ENCODE measurements at places on chromosomes 1 and 21.
A peak's percentile ranks its signal among the peaks of the same experiment; 100 is the strongest.

- DNase-seq: no peak
Measured at GRCh38 chr21:36915696-36916245, 50.7 kb downstream of the HLCS start.

GRCh38 chr1:41293779-41294178 is 51.7 kb upstream of the SCMH1 start:
- no peak for DNase-seq

GRCh38 chr1:233025157-233025556 is 74.7 kb downstream of the NTPCR start:
- DNase-seq: no peak

DNA sequence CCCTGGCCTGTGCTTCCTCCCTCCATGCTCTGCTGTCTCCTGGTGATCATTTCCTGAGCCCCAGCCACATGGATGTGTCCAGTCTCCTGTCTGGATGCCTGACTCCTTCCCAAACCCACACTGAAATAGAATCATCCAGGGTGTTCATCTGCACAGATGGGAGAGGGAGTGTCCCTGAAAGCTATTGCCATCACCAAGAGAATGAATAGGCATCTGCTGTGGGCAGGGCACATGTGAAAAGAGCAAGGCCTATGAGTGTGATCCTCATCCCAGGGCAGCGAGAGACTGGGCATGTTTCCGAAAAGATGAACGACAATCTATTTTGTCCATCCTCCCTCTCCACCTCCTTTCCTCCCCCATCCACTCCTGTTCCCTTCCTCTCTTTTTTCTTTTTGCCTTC is 5.0 kb downstream of the IGSF21 start:
- no peak for DNase-seq

- no peak for DNase-seq
Measured at GRCh38 chr1:62689524-62689923, 1.3 kb upstream of the DOCK7 start.

DNA sequence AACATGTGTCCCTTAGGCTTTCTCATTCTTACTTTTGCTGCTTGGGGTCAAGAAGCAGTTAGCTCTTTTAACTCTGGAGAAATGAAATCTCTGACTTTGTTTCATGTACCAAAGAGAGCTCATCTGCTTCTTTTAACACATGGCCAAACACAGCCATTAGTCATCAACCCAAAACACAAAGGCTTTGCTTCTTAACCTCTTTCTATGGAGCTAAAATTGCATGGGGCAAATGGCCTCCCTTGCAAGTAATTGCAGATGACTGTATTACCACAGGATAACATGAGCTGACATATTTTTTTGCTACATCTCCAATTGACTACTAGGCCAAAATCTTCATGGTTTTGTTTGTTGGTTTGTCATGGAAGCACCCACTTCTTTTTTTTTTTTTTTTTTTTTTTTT is 300.9 kb downstream of the BRINP3 start:
- DNase-seq: no peak

- DNase-seq: no peak
Measured at GRCh38 chr1:187047298-187047697, 218.5 kb downstream of the PLA2G4A start.

DNA sequence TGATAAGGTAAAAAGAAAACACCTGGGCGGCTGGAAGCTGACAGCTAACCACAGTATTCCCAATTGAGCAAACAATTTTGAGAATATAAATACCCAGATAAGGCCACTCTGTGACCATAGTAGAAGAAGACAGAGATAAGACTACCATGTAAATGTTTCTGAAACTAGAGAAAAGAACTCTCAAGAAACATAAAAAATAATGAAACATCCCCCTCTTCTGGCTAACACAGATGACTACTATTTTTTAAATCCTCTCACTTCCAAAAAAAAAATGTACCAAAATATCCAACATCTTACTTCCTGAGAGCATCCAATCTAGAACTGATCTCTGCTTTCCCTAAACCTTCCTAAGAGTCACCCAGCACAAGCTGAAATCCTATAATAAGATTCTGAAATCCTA is 125.9 kb downstream of the HFM1 start:
- DNase-seq: peak; percentile 1

DNA sequence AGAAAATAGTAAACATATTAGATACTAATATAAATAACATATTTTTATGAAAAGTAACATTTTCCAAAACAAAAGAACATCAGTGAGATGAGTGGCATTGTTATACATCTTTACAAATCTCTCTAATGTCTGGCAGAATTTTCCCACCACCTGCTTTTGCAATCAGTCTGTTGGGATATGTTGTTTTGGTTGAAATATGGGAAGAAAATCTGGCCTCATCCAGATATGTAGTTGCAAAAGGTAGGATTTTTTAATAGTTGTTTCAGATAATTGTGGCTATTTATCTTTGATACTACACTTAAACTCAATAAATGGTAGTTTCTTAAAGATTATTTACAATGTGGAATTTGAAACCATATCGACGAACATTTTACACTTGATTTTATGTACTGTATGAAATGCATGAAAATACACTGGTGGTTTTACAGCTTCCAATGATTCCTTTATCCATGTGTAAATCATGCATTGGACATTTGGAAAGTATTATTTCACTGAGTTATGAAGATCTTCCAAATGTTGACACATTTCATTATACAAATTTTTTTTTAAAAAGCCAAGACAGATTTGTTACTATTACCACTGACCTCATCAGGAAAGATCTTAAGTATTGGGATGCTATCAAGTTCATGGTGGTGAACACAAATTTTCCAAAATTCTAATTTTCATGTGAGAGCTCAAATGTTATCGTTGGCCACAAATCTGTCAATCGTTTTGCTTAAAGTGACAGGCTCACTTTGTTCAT is 74.1 kb upstream of the CD34 start:
- no peak for DNase-seq

GRCh38 chr21:35849144-35849543 is 211.2 kb downstream of the SETD4 start:
- DNase-seq: no peak
